ENCODE measurements at places on chromosomes 4 and X. TPM values are rescaled to one million over a fixed set of nuclear protein-coding genes. Genes with fewer than 3 reads are reported as not detected.

GRCh38 chr4:85243857-85244256 is 231.1 kb upstream of the ARHGAP24 start:
- no peak overlapping the region for H3K4me3 ChIP-seq
- H3K27ac ChIP-seq, result no peak overlapping the region
- H3K36me3 ChIP-seq, result no peaks in the 10 kb centered on the region

GRCh38 chrX:21479695-21480270 is 105.6 kb downstream of the CNKSR2 start:
- H3K27me3 ChIP-seq, result no peaks in the 10 kb centered on the region
- no peaks in the 10 kb centered on the region for H3K36me3 ChIP-seq
- no peak overlapping the region for H3K4me3 ChIP-seq
- H3K4me1 ChIP-seq, result no peaks in the 10 kb centered on the region

Gene SUPT20HL1
- 0.40 TPM for total RNA-seq

Gene GJB1
- 57.6 TPM for total RNA-seq

Gene AMBN
- not detected for total RNA-seq

Gene FAM53A
- 16.8 TPM for total RNA-seq

Gene SLITRK4
- total RNA-seq, result 4.6 TPM

Gene TCEAL4
- total RNA-seq, result 182 TPM

DNA sequence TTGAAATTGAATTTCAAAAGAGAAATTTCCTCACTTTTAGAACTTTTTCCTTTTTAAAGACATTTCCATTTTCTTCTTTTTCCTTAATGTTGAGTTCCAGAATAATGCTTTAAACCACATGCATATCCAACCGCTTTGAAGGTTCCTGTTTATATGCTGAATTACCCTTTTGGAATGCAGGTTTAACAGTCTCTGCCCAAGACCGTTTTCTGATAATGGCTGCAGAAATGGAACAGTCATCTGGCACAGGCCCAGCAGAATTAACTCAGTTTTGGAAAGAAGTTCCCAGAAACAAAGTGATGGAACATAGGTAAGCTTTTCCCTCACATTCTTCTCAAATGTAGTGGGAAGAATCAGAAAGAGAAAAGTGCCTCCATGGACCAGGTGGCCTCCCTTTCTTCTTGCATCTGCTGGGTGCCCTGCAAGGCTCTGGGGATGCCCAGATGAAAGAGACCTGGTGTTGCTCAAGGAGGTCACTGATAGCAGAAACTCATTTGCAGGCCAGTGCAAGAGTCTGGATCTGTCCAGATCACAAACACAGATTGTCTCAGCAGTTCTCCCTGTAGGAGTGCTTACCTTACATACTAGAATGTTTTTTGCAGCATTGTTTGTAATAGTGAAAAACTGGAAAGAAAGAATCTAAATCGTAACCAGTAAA is 42.9 kb downstream of the MOSPD2 start:
- no peaks in the 10 kb centered on the region for H3K27me3 ChIP-seq
- no peaks in the 10 kb centered on the region for H3K4me1 ChIP-seq
- H3K4me3 ChIP-seq, result no peak overlapping the region
- H3K27ac ChIP-seq, result no peak overlapping the region

Gene ART3
- 3.8 TPM for total RNA-seq

DNA sequence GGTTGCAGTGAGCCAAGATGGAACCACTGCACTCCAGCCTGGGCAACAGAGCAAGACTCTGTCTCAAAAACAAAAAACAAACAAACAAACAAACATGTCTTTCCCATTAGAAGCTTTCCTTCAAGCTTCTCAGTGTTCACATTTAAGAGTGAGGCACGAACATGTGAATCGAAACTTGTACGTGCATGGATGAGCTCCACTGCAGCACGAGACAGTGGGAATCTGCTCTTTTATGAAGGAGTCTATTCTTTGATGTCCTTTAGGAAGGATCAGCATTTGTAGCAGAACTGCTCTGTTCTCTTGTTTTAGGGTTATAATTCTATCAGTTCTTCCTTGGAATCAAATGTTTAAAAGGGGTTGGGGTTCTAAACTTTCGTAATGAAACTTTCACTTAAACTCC is 23.4 kb upstream of the ZNF518B start:
- no peaks in the 10 kb centered on the region for H3K4me1 ChIP-seq
- no peak overlapping the region for H3K27ac ChIP-seq
- no peaks in the 10 kb centered on the region for H3K27me3 ChIP-seq
- H3K4me3 ChIP-seq, result no peak overlapping the region
- no peaks in the 10 kb centered on the region for H3K36me3 ChIP-seq
- DNase-seq, result no peak

GRCh38 chr4:108287834-108288413 is 119.2 kb upstream of the LEF1 start:
- H3K27me3 ChIP-seq, result no peaks in the 10 kb centered on the region
- DNase-seq, result no peak
- no peaks in the 10 kb centered on the region for H3K36me3 ChIP-seq
- H3K4me1 ChIP-seq, result no peaks in the 10 kb centered on the region

GRCh38 chrX:42434458-42435166 is 343.4 kb downstream of the PPP1R2C start:
- H3K27me3 ChIP-seq, result no peaks in the 10 kb centered on the region
- H3K4me1 ChIP-seq, result no peaks in the 10 kb centered on the region
- H3K36me3 ChIP-seq, result no peaks in the 10 kb centered on the region
- H3K27ac ChIP-seq, result no peak overlapping the region
- H3K4me3 ChIP-seq, result no peak overlapping the region

DNA sequence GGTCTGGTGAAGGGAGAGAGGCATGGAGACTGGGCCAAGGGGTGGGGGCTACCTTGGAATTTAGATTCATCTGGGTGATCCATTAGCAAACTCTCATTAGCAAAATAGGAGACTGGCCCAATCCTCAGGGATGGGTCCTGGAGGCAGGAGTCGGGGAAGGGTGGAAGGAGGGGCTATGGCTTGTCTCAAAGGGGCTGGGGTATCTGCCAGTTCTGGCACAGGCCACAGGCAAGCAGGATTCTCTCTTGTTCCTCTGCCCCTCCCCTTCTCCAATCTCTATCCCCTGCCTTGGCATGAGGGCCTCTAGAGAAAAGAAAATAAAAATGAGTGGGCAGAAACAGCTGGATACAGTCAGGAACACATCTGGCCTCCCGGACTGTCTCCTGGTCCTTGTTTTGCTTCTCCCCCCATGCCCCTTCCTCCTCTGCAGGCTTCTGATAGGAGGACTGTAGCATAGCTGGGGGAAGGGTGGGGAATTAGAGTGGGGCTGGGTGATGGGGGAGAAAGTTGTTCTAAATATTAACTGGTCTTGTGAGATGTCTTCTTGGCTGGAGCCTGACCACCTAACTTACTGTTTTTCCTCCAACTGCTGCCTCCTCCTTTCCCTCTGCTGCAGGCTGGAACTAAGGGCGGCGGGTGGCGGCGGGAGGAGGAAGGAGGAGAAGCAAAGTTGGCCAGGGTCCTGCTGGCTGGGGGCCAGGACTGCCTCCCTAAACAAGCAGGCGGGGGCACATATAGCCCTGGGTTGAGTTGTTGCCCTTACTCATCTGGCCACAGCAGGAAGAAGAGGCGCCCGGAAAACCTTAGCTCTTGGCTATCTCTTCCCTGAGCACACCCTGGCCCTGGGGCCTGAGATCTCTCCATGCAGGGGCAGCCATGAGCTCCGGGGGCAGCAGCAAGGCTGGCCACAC is 53.3 kb upstream of the LAS1L start:
- no peaks in the 10 kb centered on the region for H3K27me3 ChIP-seq
- peak; percentile 51 for DNase-seq
- H3K4me3 ChIP-seq, result no peak overlapping the region
- H3K36me3 ChIP-seq, result no peaks in the 10 kb centered on the region

Gene HSFX3
- total RNA-seq, result 0.74 TPM

- H3K27ac ChIP-seq, result no peak overlapping the region
- no peaks in the 10 kb centered on the region for H3K27me3 ChIP-seq
- no peak for DNase-seq
Observed at GRCh38 chrX:97215186-97215585, 331.5 kb downstream of the RPA4 start.

- no peaks in the 10 kb centered on the region for H3K27me3 ChIP-seq
- H3K4me1 ChIP-seq, result no peaks in the 10 kb centered on the region
- no peaks in the 10 kb centered on the region for H3K36me3 ChIP-seq
- H3K27ac ChIP-seq, result no peak overlapping the region
Observed at GRCh38 chr4:4443821-4444220, 56.9 kb downstream of the NSG1 start.

GRCh38 chr4:175947117-175947722 is 118.4 kb upstream of the WDR17 start:
- no peak overlapping the region for H3K27ac ChIP-seq
- no peak overlapping the region for H3K4me3 ChIP-seq
- H3K36me3 ChIP-seq, result no peaks in the 10 kb centered on the region
- H3K4me1 ChIP-seq, result no peaks in the 10 kb centered on the region
- DNase-seq, result no peak

DNA sequence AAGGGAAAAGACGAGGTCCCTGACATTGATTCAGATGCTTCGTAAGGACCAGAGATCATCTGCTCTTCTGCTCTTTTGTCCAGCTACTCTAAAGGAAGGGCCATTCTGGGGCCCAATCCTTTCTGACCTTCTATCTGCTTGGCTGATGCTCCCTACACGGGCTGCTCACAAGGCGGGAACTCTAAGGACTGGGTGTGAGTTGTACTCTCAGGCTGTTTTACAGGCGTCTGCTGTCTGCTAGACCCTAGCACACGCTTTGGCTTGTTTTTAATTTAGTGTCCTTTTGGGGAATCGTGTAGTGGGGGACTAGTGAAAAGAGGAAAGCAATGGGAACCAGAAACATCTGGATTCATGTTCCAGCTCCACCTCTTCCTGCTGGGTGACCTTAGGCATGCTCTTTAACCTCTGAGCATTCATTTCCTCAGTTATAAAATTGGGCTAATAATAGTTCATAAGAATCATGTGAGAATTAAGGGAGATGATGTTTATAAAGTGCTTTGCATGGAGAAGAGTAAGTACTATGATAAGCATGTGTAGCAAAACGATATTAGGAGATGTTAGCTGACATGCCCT is 53.1 kb downstream of the CASP3 start:
- H3K36me3 ChIP-seq, result no peaks in the 10 kb centered on the region
- no peaks in the 10 kb centered on the region for H3K4me1 ChIP-seq
- H3K27ac ChIP-seq, result no peak overlapping the region
- H3K4me3 ChIP-seq, result no peak overlapping the region

DNA sequence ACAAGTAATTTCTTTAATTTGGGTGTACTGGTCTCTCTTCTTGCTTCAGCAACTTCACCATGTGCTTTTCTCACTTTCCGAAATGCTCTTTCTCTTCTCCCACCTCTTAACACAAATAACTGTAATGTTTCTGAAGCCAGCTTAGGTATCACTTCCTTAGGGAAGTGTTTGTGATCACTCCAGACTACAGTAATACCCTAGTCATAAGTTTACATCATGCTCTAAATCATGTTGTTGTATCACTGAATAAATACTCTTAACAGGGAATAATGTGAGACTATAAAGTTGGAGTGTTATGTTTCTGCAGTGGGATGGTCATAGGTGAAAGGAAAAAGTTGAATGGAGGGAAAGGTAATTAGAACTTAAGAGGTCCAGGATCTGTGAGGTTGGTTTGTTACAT is 712.3 kb downstream of the C4orf33 start:
- H3K4me3 ChIP-seq, result no peak overlapping the region
- H3K36me3 ChIP-seq, result no peaks in the 10 kb centered on the region
- DNase-seq, result no peak
- H3K4me1 ChIP-seq, result no peaks in the 10 kb centered on the region
- H3K27me3 ChIP-seq, result no peaks in the 10 kb centered on the region

DNA sequence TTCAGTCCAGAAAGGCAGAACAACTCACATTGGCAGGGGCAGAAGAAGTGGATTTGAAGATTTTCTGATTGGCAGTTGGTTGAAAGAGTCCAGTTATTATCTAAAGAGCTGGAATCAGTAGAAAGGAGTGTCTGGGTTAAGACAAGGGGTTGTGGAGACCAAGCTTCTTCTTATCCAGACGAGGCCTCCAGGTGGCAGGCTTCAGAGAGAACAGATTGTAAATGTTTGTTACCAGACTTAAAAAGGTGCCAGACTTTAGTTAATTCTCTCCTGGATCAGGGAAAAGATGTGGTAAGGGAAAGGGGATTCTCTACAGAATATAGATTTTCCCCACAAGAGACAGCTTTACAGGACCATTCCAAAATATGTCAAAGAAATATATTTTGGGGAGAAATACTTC is 36.7 kb upstream of the TLR3 start:
- H3K4me1 ChIP-seq, result peaks cover 10% of the 10 kb centered on the region
- H3K36me3 ChIP-seq, result no peaks in the 10 kb centered on the region
- no peaks in the 10 kb centered on the region for H3K27me3 ChIP-seq
- H3K4me3 ChIP-seq, result no peak overlapping the region
- peak overlapping the region; percentile 47 for H3K27ac ChIP-seq
- DNase-seq, result no peak

GRCh38 chr4:14289708-14290107 is 662.2 kb upstream of the BOD1L1 start:
- H3K27me3 ChIP-seq, result no peaks in the 10 kb centered on the region
- H3K4me3 ChIP-seq, result no peak overlapping the region
- H3K36me3 ChIP-seq, result no peaks in the 10 kb centered on the region
- H3K27ac ChIP-seq, result no peak overlapping the region

GRCh38 chrX:42096265-42096920 is 173.0 kb upstream of the CASK start:
- no peak overlapping the region for H3K4me3 ChIP-seq
- no peaks in the 10 kb centered on the region for H3K4me1 ChIP-seq
- H3K36me3 ChIP-seq, result no peaks in the 10 kb centered on the region
- no peak overlapping the region for H3K27ac ChIP-seq
- no peaks in the 10 kb centered on the region for H3K27me3 ChIP-seq

Gene CT45A5
- 1.0 TPM for total RNA-seq

- no peak overlapping the region for H3K27ac ChIP-seq
- H3K27me3 ChIP-seq, result no peaks in the 10 kb centered on the region
- no peak for DNase-seq
- H3K4me1 ChIP-seq, result no peaks in the 10 kb centered on the region
- no peaks in the 10 kb centered on the region for H3K36me3 ChIP-seq
Observed at GRCh38 chr4:72186714-72187113, 154.9 kb downstream of the NPFFR2 start.

Gene RNF175
- not detected for total RNA-seq

DNA sequence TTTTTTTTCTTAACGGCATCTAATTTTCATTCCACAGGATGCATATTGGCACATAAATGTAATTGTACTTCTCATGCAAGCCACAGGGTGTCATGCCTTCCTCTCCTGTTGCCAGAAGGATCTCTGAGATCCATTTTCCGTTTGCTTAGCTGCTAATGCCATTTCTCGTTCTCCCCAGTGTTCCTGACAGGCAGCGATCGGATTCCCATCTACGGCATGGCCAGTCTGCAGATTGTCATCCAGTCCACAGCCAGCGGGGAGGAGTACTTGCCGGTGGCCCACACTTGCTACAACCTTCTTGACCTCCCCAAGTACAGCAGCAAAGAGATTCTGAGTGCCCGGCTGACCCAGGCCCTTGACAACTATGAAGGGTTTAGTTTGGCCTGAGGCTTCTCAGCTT is 8.9 kb upstream of the NAP1L5 start:
- H3K27me3 ChIP-seq, result no peaks in the 10 kb centered on the region
- no peaks in the 10 kb centered on the region for H3K4me1 ChIP-seq
- DNase-seq, result peak; percentile 49
- no peak overlapping the region for H3K4me3 ChIP-seq
- peak overlapping the region; percentile 53 for H3K27ac ChIP-seq
- peaks cover 6% of the 10 kb centered on the region for H3K36me3 ChIP-seq

- no peak for DNase-seq
- H3K36me3 ChIP-seq, result no peaks in the 10 kb centered on the region
- H3K4me1 ChIP-seq, result no peaks in the 10 kb centered on the region
- no peak overlapping the region for H3K27ac ChIP-seq
Observed at GRCh38 chrX:53642337-53642736, 44.2 kb downstream of the HUWE1 start.

GRCh38 chr4:40367451-40367850 is 32.3 kb downstream of the CHRNA9 start:
- no peaks in the 10 kb centered on the region for H3K27me3 ChIP-seq
- H3K36me3 ChIP-seq, result no peaks in the 10 kb centered on the region
- no peak overlapping the region for H3K27ac ChIP-seq
- no peak overlapping the region for H3K4me3 ChIP-seq

Gene IL1RAPL2
- not detected for total RNA-seq

Gene RASL11B
- 27.1 TPM for total RNA-seq

Gene PRR32
- total RNA-seq, result not detected

Data from prostate gland (tissue), 2 donors.